ENCODE measurements at places on chromosomes 2 and 18. TPM values are rescaled to one million over a fixed set of nuclear protein-coding genes. Genes with fewer than 3 reads are reported as not detected.

UBXN4 gene
- total RNA-seq, result 49.1 TPM

GRCh38 chr2:235017441-235017840, 65.6 kb downstream of the SH3BP4 start:
- DNase-seq, result no peak

DNA sequence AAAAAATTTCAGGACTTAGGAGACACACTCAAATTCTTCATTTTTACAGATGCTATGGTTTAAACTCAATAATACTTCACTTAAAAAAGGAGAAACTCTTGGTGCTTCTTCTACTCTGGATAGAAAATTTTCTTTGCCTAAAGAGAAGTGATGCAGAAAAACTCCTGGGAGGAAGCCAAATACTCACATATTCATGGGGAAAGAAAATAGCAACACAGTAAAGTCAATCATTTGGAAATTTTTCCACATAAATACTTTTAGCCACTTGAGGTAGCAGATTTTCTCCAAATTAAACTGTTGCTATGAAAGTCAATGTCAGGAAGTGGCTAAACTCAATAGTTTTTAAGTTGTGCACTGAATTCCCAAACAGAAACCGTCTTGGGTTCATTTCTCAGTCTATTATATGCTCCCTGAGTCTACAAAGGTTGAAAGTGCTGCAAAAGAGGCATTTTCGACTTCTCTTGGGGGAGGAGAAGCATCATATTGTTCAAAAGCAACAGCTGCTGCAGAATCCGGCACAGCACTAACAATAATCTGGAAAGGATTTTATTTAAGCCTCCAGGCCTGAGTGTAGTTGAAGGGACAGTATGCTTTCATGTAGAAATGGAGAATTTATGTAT, 81.1 kb downstream of the UPP2 start:
- DNase-seq, result no peak

- DNase-seq, result peak; percentile 17
These were observed 225.2 kb upstream of the SPOPL start for GRCh38 chr2:138276339-138276738.

DNA sequence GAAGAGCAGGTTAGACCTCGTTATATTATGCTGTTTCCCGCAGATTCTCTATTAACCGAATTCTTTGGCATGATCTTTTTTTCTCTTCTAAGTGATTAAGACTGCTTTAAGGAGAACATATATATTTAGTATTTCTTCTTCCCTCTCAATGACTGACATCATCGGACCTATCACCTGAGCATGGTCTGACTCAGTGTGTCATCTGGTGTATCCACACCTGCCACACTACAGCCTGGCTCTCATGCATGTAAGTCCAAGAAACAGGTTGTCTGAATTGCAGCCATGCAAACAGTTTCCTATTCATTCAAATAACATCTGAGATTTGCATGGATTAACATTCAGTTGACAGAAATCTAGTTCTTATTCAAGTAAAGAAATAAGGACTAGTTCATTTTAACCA, 55.1 kb upstream of the CWC22 start:
- DNase-seq, result no peak

DNA sequence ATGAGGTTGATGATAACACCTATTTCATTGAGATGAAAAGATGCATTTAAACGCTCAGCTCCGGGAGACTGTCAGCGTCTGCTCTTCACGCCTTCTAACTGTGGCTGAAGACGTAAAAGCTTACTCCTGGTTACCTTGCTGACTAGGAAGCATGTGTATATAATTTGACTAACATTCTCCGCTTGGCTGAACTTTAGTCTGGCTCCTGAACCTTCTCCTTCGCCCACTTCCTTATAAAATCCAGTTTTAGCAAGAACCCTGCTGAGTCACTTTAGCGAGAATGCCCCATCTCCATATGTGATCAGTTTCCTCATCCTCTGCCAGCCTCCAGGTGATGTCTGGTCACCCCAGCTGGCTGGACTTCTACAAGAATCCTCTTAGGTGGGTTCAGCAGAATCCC, 12.7 kb upstream of the CREG2 start:
- DNase-seq, result peak; percentile 28

REEP1 gene
- under 0.01 TPM for total RNA-seq

UGT1A4 gene
- not detected for total RNA-seq

DNA sequence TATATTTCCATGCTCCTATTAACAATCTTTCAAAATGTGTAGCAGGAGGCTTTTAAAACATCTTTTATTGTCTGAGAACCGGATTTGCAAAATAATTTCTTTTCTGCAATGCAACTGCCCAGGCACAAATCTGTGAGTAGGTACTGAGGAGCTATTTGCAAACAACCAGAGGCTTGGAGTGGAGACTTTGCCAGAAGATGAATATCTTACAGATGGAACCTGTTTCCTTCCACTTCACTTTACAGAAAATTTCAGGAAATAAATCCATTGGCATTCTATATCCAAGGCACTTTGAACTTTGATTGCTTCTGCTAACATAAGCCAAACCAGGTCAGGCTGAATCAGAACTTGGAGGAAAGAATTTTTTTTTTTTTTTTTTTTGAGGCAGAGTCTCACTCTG, 237.4 kb upstream of the REV1 start:
- DNase-seq, result peak; percentile 13

DNA sequence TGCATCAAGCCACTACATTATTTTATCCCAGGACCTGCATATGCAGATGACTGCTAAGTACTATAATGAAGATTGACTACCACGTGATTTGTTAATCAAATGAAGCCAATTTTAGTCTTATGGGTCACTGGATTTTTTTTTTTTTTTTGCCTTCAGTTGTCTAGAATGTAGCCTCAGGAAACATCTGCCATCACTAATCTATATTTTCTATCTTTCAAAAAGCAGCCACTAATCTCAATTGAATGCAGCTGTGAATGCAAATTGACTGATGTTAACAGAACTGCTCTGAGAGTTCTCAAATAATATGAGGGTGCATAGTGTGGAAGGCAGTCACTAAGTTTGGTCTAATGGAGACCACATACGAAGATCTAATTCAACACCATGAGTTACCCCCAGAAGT, 106.3 kb downstream of the ABCA12 start:
- DNase-seq, result no peak

GRCh38 chr2:70985956-70986355, 7.5 kb downstream of the ANKRD53 start:
- no peak for DNase-seq

HYCC2 gene
- total RNA-seq, result 9.1 TPM
